BJ (cell line): ENCODE measurements at places on chromosomes 7 and 10.

GRCh38 chr10:92695679-92696605 is 6.2 kb downstream of the HHEX start:
- no peak for DNase-seq

GRCh38 chr7:129188372-129188891 is at the start of gene SMO:
SMO (plus strand) TSS chr7:129188633; CDS start chr7:129189152, 519 bp downstream.
- no peak for DNase-seq

DNA sequence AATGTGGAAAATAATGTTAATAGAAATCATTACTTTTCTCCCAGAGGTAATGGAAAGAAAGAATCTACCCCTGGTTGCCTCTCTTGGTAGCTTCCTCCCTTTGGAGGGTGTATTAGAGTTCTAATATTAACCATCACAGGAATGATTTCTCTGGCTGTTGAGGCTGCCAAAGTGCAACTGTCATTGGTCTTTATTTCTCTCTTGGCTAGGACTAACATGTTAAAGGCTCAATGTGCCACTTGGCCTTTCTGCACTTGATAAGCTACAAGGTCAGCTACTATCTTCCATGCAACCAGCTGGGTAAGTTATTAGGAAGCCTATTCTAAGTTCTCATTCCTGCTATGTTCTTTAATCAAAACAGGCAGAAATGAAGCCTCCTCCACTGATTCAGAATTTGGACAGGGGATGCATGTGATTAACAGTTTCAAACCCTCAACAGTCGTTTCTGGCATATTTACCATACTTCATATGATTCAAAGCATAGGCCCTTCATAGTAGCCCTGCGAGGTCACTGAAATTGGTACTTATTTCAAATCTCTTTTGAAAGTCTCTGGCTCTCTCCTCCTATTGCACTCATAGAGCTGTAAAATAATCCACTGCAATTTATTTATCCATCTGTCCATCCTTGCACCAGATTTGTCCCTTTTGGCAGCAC is 645.0 kb downstream of the SORCS1 start:
- DNase-seq = no peak

- no peak for DNase-seq
Measured at GRCh38 chr10:112202561-112203241, 19.1 kb upstream of the GPAM start.

- no peak for DNase-seq
Measured at GRCh38 chr7:22278660-22279059, 78.3 kb downstream of the RAPGEF5 start.

GRCh38 chr7:1665549-1666316 is 4.3 kb upstream of the ELFN1 start:
- DNase-seq = no peak

DNA sequence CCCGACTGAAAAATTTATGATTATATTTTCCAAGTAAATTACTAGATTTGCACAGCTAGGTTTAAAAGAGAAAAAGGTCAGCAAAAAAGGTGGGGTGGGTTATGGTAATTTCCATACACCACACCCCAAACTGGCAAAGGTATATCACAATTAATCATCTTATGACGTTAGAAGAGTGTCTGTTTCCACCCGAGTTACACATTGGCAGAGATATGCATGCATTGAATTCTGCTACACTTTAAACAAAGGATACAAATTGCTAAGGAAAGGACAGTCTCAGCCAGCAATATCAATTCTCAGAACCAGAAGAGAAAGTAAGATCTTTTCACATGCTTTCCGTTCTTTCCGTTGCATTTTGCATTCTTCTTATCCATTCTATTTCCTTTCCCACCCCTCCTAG is 843.3 kb downstream of the GATA3 start:
- no peak for DNase-seq

DNA sequence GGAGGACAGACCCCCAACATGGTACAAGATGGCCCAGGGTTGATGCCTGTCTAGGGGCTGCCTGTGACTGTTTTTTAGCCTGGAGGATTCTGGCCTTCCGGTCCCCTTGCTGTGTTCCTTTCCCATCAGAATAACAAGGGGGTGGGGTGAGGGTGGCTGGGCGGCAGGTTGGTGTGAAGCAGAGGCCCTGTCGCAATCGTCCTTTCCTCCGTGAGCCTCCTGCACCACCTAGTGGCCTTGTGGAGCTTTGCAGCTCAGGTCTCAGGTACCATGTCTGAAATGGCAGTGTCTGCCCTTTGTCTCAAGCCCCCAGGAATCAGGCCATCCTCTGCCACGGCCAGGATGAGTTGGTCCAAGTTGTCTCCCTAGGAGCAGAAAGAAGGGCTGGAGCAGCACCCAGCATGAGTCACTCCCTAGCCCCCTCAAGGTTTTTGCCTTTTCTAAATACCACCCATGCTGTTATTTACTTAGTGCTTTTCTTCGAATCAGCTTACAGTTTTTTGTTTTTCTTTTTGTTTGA is 24.2 kb downstream of the TACR2 start:
- DNase-seq = no peak

GRCh38 chr7:115662676-115663075 is 367.9 kb downstream of the TFEC start:
- no peak for DNase-seq

DNA sequence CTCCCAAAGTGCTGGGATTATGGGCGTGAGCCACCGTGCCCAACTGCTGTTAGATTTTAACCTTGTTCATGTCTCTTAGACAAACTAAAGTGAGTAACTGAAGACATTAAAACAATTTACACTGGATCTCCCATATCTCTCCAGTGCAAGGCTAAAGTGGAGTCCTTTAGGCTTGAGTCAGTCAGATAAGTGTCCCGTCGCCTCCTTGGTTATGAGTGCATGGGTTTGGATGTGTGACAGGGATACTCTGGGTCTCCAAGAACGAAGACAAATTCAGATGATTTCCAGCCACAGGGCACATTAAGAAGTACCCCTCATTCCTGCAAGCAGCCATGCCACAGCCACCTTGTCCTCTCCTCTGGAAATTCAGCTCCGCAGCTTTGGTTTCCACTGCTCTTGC is 66.1 kb upstream of the PDZD8 start:
- DNase-seq = no peak

GRCh38 chr7:147909431-147910148 is 681.0 kb upstream of the C7orf33 start:
- no peak for DNase-seq

- no peak for DNase-seq
Measured at GRCh38 chr10:69662173-69662877, 32.3 kb downstream of the FAM241B start.

- DNase-seq = no peak
Measured at GRCh38 chr10:85445702-85446101, 920.9 kb downstream of the GRID1 start.

DNA sequence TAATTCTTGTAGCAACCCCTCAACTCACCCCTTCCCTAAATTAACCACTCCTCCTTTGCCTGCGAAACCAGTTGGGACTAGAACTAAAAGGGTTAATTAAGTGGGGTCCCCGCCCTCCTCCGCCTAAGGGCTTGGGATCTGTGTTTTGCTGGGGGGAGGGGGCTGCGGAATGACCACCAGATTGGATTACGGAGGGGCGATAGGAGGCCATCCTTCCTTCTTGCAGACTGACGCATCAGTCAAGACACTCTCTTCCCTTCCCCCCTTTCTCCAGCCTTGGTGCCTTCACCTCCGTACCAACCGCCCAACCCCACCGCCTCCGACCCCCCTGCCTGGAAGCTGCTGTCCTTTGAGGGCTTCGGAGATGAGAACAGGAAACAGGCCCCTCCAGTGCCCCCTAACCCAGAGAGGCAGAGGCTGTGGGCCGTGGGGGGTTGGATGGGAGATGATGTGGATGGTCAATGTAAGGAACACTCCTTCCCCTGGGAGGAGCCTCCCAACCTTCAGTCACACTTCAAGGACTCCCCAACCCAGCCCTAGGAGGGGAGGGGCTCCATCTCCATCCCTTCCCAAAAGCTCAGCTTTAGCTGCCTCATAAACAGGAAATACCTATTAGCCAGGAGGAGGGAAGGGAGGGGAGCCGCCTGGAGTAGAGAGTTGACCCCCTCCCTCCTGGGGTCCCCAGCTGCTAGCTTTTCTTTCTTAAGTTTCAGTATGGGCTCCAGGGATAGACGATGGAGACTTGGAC is 997 bp upstream of the LDB1 start:
- no peak for DNase-seq
